ENCODE measurements at places on chromosomes 6 and 20.
A peak's percentile ranks its signal among the peaks of the same experiment; 100 is the strongest.

DNA sequence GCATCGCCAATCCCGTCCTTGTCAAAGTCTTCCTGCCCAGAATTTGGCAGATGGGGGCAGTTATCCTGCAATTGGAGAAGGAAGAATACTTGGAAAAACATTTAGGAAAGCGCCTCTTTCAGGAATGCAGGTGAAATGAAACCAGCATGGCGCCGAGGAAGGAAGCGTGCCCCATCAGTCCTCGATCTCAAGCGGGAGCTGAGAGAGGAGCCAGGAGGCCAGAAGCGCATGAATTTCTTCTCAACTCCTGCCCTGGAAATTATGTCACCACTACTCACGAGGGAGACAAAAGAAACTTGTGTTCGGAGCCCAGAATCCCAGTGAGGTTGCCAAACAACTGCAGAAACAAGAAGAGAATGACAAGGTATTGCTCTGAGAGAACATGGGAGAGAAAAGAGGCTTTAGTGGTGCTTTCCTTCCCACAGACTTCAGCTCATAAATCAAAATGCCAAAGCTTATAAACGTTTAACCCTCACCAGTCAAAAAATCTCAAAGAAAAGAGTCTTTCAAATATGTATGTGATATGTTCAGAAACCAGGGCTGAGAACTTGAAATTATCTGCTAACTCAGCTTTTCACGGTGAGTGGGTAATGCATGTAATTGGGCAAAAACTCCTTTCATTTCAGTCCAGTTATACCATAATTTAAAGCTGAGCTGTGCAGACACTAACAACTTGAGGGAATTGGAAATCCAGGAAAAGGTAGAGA is 23.9 kb downstream of the THBS2 start:
- DNase-seq = no peak

GRCh38 chr6:142026471-142026870 is 106.3 kb upstream of the GJE1 start:
- DNase-seq = no peak

GRCh38 chr20:20454367-20454766 is 86.5 kb downstream of the INSM1 start:
- DNase-seq = no peak

- no peak for DNase-seq
Observed at GRCh38 chr20:24670341-24670872, 201.0 kb downstream of the SYNDIG1 start.

DNA sequence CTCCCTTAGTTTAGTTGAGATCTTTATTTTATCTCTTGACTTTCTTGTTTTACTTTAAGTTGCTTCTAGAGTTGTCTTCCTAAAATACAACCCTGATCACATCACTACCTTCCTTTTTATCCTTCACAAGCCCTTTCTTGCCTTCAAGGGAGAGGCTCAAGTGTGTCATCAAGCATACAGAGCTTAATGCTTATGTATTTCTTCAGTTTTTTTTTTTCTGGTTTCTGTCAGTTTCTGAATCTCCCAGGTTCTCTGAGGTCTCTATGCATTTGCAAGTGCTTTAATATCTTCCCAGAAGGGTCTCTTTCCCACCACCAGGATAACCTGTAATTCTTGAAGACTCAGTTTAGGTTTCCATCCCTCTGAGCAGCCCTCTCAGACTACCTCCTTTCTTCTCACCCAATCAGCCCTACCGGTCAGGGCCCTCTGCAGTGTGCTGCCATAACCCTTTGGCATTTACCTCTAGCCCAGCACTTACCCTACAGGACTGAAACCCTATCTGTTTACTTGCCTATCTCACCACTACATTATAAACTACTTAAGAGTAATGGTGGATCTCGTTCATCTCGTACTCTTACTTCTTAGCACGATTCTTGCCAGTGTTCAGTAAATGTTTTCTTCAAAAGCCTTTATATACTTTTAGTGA is 36.9 kb downstream of the EYA4 start:
- DNase-seq = no peak

- peak; percentile 58 for DNase-seq
Observed at GRCh38 chr6:37137201-37138090, 32.5 kb upstream of the PIM1 start.

- no peak for DNase-seq
Observed at GRCh38 chr20:35238170-35238569, 11.7 kb downstream of the MMP24 start.

DNA sequence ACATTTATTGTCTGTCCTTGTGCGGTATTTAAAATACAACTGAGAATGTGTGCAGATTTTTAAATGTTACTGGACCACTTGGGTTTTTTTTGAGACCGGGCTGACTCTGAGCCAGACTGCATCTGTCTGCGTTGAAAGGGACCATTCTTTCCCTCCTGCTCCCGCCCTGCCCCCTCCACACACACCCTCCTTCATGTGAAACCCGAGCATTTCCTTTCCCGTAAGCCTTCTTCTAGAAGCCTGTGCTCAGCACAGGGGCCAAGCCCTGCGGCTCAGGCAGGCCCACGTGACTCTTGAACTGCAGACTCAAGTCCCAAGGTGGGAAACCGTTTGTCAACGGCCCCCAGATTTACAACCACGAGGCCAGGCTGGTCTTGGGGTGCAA is 82.7 kb upstream of the FOXC1 start:
- DNase-seq = no peak

DNA sequence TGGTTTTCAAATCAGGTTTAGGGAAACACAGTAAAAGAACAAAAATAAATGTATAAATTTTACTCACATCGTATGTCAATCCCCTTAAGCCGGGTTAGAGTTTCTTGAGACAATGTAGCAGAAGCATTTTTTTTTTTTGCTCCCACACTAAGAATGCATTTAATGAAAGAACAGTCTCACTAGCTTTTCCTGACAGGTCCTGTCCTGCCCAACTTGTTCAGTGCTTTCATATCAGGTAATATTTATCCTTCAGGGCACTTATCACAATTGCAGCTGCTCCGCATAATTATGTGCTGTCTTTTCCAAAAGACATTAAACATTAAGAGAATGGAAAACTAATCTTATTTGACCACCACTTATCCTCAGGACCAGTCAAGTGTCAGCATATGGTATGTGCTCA is 632.0 kb downstream of the HTR1B start:
- no peak for DNase-seq

DNA sequence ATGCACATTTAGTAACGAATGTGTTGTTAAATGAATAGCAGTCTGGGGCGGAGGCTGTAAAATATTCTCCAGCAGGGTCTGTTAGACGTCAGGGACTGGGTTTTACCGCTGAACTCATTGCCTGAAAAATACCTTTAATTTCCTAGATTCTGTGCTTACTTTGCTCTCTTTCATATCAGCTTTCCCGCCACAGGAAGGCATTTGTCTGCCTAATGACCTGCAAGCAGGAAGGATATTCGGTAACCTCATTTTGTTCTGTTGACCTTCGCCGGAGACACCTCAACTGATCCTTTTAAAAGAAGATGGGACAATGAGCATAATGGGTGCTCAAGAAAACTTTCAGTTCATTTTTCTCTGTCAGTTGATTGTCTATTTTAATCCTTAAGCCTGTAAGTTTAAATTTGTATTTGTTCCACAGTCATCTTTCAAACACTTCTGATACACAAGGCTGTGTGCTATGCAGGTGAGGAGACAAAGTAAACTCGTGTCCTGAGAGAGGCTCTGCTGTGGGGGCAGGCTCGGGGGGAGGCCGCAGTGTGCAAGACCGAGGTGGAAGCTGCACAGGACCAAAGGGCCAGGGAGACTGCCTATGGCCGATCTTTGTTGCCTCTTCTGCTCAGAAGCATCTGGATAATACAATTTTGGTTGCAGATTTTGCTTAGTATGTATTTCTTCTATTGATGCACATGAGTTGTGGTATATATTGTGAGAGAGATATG is 27.4 kb upstream of the SIM1 start:
- no peak for DNase-seq

GRCh38 chr6:45415788-45416518 is 38.2 kb upstream of the SUPT3H start:
- DNase-seq = no peak

GRCh38 chr6:130765181-130765727 is 62.0 kb upstream of the SMLR1 start:
- DNase-seq = no peak

- DNase-seq = peak; percentile 11
Observed at GRCh38 chr6:143397227-143398222, 53.0 kb downstream of the ADAT2 start.

GRCh38 chr20:57702091-57702490 is 7.7 kb downstream of the PMEPA1 start:
- no peak for DNase-seq

- no peak for DNase-seq
Observed at GRCh38 chr20:17735959-17736621, 36.3 kb downstream of the BANF2 start.

DNA sequence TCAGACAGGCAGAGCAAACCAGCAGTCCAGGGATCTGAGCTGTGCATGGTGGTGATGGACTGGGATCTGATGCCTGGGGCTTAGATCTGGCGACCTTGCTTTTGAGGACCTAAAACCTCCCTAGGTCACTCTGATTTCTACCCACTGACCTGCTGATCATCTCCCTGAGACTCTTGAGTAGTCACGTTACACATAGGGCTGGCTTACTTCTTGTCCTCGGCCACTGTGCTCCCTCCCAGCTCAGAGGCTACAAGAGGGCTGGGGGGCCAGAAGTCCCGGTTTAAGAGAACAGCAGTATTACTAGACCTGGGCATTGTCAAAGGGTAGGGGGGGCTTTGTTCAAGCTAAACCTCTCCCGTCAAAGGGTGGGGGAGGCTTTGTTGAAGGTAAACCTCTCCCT is 5.5 kb downstream of the DYNLT1 start:
- no peak for DNase-seq

- DNase-seq = no peak
Observed at GRCh38 chr6:131215219-131215618, 80.0 kb downstream of the AKAP7 start.

DNA sequence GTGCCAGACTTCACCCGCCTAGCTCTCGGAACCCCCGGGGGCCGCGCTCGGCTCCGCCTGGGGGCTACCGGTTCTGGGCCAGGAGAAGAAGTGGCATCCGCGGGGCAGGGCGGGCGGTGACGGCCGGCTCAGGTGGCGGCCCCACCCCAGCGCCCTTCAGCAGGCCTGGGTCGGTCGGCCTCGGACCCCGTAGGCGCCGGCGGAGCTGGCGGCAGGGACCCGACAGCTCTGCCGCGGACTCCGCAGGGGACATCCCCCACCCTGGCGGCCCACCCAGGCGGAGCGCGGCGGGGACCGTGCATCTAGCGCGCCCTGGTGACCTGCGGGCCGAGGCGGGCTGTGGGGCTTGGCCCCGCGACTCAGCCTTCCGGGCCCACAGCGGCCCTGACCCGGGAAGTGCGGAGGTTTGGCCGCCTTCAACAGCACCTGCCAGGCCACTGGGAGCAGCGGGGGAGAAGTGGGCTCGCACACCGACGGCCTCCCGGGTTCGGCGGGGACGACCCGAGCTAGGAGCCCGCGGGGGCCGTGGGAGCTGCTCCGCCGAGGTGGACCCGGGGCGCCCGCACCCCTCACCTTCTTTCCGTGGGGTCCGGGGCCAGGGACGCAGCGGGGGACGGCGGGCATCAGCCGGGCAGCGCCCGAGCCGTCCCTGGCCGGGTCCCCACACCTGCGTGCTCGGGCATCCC is 87.1 kb downstream of the TMEM242 start:
- no peak for DNase-seq

GRCh38 chr6:47476781-47477496 is 650 bp upstream of the CD2AP start:
- DNase-seq = no peak

DNA sequence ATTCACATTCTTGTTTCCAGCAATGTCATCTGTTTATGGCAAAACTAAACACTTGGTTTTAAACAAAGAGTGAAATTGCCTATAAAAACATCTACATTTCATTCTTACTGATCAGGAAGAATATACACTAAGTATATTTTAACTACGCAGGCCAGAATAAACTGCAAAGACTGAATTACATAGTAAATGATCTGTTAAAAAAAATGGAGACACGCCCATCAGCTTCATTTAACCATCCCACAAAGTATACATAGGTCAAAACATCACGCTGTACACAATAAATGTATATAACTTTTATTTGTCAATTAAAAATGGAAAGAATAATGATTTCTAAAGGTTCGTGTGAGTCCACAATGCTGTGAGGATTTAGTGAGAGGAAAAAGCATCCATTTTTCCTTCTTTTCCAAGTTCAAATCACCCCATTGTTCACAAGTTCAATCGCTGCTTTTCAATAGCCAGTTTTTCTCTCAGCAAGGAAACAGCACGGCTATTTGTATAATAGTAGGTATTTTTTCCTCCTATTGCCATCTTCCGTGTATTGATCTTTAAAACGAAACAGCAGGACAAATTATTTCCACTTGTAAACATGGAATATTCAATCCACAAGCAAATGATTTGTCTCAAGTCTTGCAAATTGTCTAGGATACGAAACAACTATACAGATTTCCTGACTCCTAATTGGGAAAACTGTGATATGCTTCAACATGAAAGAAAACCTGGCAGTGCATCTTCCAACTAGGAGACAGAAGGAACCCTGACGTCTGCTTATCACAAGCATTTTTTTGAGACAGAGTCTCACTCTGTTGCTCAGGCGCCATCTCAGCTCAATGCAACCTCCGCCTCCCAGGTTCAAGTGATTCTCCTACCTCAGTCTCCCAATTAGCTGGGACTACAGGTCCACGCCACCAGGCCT is 10.6 kb downstream of the SFT2D1 start:
- no peak for DNase-seq

GRCh38 chr6:108648191-108648590 is 87.5 kb downstream of the FOXO3 start:
- DNase-seq = no peak

DNA sequence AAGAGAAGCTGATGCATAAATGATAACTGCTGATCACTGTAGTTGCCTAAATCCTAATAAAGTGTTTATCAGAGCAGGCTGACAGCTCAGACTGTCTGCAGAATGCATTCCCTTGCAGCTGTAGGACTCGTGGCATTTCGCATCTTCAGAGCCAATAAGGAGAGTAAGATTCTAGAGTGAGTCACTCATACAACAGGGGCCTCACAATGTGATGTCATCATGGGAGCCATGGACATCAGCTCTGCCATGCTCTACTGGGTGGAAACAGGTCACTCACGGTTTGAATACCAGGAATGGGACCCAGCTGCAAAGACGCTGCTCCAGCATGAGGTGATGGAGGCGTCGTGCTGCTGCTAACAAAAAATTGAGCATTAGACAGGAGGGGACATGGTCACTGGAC is 7.4 kb downstream of the FAM209B start:
- DNase-seq = no peak

All from 8988T (cell line).